NCI-H1436 (cell line): ENCODE measurements at places on chromosomes 16 and 17.

DNA sequence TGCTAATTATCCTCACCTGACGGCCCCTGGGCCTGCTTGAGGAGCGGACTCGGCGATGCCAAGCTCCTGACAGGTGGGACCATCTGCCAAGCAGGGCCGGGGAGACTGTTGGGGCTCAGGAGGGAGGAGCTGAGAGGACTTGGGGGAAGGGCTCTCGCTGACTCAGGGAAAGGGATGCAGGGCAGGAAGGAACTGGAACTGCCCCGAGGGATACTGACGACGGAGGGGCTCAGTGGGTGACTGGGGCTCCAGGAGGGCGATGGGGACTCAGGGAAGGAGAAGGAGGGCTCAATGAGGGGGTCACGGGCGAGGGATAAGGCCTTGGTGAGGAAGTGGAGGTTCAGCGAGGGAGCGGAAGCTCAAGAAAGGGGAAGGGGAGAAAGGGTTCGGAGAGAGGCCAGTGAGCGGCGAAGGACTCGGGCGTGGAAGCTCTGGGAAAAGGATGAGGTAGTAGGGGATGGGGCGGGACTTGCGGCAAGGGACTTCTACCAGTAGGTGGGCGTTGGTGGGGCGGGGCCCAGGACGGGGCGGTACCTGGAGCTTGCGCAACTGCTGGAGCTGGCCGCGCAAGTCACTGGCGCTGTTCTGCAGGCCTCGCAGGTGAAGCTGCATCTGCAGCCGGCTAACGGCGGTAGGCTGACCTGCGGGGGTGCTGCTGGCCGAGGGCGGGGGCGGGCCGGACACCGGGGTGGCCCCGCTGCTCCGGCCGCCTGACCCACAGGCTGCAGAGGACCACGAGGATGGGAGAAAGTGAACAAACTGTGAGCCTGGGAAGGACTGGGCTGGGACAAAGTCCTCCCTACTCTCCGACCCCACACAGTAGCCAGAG is 46.5 kb downstream of the SRCIN1 start:
- DNase-seq = peak; percentile 97

DNA sequence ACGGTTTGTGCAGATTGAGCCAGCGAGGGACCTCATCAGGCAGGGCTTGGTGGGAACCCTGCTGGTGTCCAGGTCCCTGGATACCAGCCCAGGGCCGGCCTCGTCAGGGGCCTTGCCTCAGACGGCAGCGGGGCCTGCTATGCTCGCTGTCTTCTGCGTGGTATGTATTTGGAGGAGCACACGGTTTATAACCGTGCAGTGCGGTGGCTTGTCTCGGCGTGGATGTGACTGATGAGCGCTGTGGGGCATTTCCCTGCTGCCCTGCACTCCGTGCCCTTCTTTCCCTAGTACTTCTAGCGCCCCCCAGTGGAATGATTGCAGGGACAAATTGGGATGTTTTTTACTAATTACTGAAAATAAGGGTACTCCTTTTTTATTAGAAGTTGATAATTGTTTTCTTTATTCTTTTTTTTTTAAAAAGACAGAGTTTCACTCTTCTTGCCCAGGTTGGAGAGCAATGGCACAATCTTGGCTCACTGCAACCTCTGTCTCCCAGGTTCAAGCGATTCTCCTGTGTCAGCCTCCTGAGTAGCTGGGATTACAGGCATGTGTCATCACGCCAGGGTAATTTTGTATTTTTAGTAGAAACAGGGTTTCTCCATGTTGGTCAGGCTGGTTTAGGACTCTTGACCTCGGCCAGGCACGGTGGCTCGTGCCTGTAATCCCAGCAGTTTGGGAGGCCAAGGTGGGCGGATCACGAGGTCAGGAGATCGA is 15.3 kb downstream of the TBCD start:
- DNase-seq = peak; percentile 24

GRCh38 chr16:49800876-49801275 is 55.0 kb downstream of the ZNF423 start:
- DNase-seq = no peak

DNA sequence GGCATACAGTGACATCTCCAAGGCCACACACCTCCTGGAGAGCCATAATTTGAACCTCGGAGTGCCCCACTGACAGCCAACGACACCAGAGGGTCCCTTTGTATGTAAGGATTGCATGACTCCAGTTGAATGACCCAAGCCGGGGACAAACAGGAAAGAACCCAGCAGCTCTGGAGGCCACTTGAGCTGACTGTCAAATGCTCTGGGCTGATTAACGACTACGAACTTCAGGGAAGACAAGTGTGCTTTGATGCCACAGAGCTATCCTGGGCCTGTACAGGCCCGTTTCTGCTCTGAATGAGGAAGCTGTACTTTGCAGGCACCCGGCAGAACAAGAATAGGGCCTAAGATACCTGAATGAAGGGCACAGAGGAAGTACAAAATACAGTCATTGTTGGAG is 404.6 kb downstream of the SLC39A11 start:
- DNase-seq = no peak

DNA sequence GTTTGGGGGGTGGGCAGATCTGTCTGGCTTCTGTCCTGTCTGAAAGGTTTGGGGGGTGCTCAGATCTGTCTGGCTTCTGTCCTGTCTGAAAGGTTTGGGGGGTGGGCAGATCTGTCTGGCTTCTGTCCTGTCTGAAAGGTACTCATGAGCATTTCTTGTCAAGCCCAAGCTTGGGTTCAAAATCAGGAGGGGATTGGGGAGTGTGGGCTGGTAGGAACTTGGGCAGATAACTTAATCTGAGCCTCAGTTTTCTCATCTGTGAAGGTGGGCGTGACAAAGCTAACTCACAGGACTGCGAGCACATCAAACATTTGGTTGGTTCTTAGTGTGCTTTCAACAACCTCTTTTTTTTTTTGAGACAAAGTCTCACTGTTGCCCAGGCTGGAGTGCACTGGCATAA is 35.2 kb downstream of the HAPSTR1 start:
- no peak for DNase-seq

- no peak for DNase-seq
Observed at GRCh38 chr16:10100829-10101228, 81.4 kb downstream of the GRIN2A start.

DNA sequence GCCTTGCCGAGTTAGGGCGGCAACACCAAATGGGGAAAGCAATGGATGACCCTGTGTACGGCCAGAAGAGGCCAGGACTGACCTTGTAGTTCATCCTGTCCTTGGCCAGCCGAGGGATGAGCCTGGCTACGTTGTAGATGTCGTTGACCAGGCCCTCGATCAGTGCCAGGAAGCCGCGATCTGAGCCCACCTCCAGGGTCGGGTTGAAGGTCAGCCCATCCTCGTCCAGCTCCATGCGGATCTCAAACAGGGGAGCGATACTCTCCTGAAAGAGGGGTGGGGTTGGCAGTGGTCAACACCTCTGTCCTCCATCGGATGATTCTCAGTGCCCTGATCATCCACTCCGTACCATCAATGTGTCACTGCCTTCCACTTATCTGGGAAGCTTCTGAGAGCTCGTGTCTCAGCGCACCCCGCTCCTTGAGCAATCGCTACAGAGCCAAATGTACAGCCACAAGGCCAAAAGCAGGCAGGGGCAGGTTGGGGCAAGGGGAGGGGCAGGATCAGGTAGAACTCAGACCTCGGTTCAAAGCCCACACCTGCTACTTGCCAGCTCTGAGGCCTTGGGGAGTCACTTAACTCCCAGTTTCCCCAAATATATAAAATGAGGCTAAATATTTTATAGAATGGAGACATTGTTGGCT is 39.9 kb downstream of the DNAH17 start:
- no peak for DNase-seq

DNA sequence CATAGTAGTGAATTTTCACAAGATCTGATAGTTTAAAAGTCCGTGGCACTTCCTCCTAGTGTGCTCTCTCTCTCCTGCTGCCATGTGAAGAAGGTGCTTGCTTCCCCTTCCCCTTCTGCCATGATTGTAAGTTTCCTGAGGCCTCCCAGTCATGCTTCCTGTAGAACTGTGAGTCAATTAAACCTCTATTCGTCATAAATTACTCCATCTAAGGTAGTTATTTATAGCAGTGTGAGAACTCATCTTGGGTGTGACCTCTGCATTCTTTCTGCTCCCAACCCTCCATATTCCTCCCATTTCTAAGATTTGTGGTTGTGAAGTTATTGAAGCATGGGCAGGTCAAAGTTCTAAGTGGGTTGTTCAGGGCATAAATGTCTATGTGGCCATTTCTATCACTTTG is 62.1 kb upstream of the ADAMTS18 start:
- DNase-seq = no peak

- DNase-seq = no peak
Observed at GRCh38 chr16:21713549-21714368, 50.0 kb downstream of the OTOA start.

DNA sequence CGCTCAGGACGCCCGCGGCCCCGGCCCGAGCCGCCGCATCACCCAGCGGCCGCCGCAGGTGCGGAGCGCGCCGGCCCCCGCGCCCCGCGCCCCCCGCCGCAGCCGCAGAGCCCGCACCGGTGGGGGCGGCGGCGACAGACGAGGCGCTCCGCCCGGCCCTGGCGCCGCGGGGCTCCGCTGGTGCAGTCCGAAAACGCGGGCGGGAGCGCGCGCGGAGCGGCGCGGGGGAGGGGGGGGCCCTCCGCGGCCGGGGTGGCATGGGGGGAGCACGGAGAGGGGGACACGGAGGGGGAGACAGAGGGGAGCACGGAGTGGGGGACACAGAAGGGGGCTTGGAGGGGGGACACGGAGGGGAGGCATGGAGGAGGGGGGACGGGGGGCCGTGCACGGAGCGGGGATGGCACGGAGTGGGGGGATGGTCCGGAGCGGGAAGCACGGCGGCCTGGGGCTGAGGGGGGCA is at the start of gene AATK:
Gene AATK (minus strand): TSS at position 189 of the 460 bp plus-strand sequence. CDS start 229 bp downstream, outside the sequence.
- no peak for DNase-seq

- DNase-seq = peak; percentile 47
Observed at GRCh38 chr16:85750827-85751697, at the start of gene C16orf74. Gene C16orf74, minus strand, starts transcription at chr16:85751096. Its CDS starts 15,879 bp downstream, at chr16:85735217.

GRCh38 chr17:48816774-48817590 is at the start of gene TTLL6:
Gene TTLL6, minus strand, starts transcription at chr17:48817229. Its CDS starts 157 bp downstream, at chr17:48817072.
- peak; percentile 99 for DNase-seq

GRCh38 chr17:58136669-58137279 is 11.4 kb upstream of the OR4D1 start:
- DNase-seq = peak; percentile 6

- DNase-seq = no peak
Observed at GRCh38 chr16:89720551-89720812, 216 bp downstream of the VPS9D1 start.

GRCh38 chr17:10681866-10682446 is 15.4 kb downstream of the SCO1 start:
- no peak for DNase-seq

DNA sequence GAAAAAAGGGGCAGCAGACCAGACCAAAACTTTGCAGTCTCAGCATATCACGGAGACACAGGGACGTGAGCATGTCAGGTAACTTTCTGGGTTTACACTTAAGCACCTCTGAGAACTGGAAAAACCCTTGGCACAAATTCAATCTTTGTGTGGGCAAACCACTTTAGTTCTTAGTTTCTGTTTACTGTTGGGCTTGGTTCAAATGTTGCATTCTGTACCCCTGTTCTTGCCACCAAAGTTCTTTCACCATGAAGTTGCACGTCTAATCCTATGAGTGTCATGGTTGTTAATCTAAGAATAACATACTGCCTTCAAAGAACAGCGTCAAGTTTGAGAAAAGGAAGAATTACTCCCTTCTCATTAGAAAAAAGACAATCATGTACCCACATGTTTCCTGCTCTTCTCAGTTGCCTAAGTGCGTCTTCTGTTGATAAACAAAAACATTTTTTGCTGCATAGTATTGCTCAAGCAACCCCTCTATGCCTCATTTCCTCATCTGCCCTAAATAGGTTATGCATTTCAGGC is 11.6 kb downstream of the KRT33A start:
- no peak for DNase-seq

- no peak for DNase-seq
Observed at GRCh38 chr17:1559047-1560043, 3.2 kb downstream of the PITPNA start.

DNA sequence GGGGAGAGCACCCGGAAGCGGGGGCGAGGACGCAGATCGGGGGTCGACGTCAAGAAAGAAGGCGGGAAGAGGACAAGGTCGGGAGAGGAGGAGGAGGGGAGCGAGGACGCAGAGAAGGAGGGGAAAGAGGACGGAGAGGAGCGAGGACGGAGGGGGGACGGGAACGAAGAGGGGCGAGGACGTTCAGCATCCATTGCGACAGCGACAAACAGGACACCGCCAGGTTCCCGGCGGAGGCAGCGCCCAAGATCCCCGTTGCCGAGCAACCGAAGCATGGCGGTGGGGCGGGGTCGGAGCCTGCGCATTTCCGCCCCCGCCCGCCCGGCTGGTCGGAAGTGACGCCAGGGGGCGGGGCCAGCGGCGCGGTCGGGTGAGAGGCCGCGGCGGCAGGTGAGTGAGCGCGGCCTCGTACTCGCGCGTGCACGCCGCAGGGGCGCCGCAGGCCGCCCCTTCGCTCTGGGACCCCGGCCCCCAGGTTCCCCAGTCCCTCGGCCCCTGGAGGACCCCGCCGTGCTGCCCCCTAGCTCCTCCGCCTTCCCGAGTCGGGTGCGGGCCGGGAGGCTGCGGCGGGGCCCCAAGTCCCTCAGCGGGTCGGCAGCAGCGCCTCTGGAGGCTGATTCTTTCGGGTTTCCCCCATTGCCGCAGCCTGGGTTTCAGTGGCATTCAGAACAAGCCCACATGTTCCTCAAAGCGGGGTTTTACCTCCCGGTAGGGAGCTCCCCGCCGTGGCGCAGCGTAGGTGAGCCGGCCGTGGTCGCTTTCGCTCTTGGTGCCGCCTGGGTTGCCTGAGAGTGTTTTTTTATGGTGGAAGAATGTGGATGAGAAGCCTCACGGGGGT is at the start of gene FAM234A:
Gene FAM234A (plus strand): TSS at position 354 of the 838 bp plus-strand sequence. CDS start 19,593 bp downstream, outside the sequence.
- peak; percentile 96 for DNase-seq

DNA sequence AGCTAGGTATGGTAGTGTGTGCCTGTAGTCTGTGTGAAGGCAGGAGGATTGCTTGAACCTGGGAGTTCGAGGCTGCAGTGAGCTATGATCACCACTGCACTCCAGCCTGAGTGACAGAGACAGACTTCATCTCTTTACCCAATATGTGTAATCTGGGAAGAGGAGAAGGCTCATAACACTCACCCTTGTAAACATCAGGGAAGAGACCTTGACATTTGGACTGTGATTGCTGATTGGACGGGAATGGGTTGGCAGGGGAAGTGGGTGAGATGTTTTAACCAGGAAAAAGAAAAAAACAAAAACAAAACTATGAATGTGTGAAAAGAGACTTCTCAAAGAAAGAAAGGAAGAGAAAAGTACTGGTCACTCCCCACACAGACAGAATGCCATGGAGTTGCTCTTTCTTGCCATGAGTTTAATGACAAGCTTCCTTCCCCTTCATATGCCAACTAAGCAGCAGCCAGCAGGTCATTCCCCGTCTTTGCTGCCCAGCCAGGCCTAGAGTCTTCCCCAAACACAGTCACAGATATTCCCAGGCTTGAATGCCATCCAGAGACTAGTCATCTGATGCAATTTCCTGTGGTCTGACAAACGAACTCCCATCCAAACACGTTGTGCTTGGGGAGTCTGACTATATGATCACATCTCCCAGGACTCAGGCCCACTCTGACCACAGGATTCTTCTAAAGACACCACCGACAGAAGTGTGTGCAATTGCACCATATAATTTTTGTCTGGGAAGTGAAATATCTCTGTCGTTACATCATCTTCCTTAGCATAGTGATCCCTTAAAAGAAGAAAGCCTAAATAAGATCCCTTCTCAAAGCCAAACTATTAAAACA is 3.6 kb upstream of the XAF1 start:
- no peak for DNase-seq
